ENCODE measurements at places on chromosomes 5 and 9. TPM values are rescaled to one million over a fixed set of nuclear protein-coding genes. Genes with fewer than 3 reads are reported as not detected.

COL27A1 gene
- 0.30 TPM for total RNA-seq

IRX2 gene
- not detected for total RNA-seq

NME5 gene
- not detected for total RNA-seq

DAB2 gene
- 4.2 TPM for total RNA-seq

NMUR2 gene
- not detected for total RNA-seq

ERGIC1 gene
- 58.4 TPM for total RNA-seq

LCN9 gene
- not detected for total RNA-seq

SLC25A2 gene
- total RNA-seq, result 0.74 TPM
